ENCODE measurements at places on chromosomes 6 and 20.
A peak's percentile ranks its signal among the peaks of the same experiment; 100 is the strongest.

DNA sequence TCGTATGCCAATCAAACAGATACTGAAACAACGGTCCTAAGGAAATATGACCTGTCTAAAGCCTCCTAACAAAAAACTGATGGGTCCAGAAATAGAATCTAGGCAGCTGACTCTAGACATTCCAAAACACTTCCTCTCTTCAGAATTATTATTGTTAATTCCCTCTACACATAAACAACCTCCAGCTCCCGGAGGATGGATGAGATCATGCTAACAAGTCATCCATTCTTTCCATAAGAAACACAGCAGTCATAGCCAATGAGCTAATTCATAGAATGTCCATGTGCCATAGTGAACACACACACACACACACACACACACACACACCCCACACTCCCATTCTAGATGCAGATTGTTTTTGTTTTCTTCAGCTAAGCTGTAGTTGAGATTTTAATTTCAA, 44.3 kb downstream of the HDGFL1 start:
- DNase-seq, result peak; percentile 9

- no peak for DNase-seq
Observed at GRCh38 chr6:54086439-54086838, 24.8 kb upstream of the MLIP start.

DNA sequence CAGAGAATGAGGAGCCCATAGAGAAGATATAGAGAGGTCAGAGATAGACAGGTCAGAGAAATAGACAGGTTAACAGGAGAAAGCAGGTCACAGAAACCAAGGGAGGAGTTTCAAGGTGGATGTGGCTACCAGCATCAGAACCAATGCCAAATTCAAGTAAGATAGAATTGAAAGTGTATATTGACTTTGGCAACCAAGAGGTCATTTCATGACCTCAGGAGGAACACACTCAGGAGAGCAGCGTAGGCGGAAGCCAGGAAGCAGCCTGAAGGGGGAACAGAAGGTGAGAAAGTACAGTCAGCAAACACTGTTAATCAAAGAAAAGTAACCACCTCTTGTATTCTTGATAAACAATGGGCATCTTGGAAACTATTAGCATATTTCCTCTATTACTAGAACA, 33.9 kb upstream of the ALDH8A1 start:
- no peak for DNase-seq

GRCh38 chr20:8943631-8944030, 125.3 kb upstream of the PLCB4 start:
- no peak for DNase-seq

DNA sequence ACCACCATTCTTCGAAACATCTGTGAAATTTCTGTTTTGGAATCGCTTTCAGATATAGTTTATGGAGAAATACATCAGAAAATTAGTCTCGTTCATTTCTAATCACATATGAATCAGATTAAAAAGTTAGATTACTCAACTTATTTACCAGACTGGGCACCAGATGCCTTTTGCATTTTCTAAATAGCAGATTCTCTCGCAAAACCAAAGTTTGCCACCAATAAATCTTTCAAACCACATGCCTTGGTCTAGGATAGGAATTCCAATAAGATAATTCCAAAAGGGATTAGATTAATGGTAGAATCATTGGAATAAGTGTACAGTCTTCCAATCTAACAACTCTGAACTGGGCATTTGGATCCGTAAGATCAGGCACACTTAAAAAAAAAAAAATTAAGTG, 160.4 kb upstream of the TAB2 start:
- DNase-seq, result no peak

GRCh38 chr6:3266170-3266569, 7.4 kb downstream of the PSMG4 start:
- DNase-seq, result no peak

GRCh38 chr6:40579101-40579500, 8.1 kb downstream of the LRFN2 start:
- DNase-seq, result no peak

GRCh38 chr20:21339499-21339898, 36.4 kb downstream of the XRN2 start:
- no peak for DNase-seq

DNA sequence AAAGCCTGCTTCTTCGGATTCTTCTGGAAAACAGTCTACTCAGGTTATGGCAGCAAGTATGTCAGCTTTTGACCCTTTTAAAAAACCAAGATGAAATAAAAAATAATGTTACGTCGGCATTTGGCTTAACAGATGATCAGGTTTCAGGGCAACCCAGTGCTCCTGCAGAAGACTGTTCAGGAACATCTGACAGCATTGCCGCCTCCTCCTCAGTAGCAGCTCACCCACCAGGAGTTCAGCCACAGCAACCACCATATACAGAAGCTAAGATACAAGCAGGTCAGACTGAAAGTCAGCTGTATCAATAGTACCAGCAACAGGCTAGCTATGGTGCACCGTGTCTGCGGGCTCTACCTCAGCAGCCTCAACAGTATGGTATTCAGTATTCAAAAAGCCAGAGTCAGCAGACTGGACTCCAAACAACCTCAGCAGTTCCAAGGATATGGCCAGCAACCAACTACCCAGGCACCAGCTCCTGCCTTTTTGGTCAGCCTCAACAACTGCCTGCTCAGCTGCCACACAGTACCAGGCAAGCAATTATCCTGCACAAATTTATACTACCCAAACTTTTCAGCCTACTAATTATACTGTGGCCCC, 51.9 kb downstream of the BTBD9 start:
- DNase-seq, result no peak

DNA sequence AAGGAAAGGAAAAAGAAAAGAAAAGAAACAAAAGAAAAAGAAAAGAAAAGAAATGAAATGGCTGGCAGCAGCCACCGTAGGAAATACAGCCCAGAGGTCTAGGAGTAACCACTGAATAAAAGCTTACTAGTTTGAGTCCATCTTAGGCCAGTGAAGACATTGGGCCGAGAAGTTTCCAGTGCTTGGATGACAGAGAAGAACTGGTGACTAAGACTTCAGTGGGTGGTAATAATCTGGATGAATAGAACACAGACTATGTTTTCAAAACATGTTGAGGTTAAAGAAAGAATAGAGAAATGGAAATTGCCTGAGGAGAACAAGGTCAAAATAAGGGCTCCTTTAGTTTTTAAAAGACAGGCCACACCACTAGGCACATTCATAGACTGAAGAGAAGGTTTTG, 198.8 kb downstream of the ATXN1 start:
- no peak for DNase-seq

DNA sequence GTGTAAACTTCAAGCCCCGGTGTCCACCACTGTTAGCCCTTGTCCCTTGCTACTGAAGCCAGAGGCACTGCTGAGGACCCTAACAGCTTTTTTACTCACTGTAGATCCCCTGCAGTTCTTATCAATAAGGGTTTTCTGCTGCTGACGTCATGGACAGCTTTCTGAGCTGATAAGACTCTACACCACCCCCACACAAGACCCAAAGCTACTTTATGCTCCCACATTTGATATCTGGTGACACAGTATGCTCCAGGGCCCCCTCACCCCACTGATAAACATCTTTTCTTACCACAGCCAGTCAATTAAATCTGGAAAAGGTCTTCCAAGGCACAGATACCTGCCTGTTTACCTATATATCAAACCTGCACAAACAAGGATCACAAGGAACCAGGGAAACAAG, 65.3 kb downstream of the NUS1 start:
- DNase-seq, result no peak

DNA sequence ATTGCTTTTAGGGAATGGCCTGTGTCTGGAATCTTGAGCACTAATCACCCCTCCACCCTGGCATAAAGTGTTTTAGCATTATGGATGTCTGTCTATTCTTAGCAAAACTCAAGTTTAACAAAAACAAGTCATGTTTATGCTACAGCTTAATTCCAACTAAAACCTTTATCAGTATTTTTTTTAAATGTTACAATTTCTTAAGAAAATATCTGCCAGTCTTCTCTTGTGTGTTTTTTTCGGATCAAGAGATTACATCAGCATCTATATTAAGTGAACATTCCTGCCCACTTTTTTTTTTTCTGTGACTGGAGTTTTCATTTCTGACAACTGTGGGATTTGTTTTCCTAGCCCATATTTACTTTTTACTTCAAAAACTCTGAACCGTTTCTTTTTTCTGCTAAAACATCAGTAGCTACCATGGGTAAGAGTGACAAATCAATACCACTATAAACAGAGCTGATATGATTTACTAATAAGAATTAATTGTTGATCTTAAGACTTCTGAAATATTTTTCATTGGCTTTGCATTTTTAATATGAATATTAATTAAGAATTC, 94.3 kb downstream of the EDN1 start:
- DNase-seq, result no peak

GRCh38 chr6:75830959-75831885, 82.2 kb downstream of the MYO6 start:
- DNase-seq, result no peak

GRCh38 chr6:39865011-39865888, 69.0 kb downstream of the MOCS1 start:
- peak; percentile 84 for DNase-seq

GRCh38 chr20:63850689-63851547, 10.4 kb upstream of the ABHD16B start:
- DNase-seq, result no peak

- no peak for DNase-seq
Observed at GRCh38 chr6:146153040-146153758, 124.3 kb downstream of the GRM1 start.

DNA sequence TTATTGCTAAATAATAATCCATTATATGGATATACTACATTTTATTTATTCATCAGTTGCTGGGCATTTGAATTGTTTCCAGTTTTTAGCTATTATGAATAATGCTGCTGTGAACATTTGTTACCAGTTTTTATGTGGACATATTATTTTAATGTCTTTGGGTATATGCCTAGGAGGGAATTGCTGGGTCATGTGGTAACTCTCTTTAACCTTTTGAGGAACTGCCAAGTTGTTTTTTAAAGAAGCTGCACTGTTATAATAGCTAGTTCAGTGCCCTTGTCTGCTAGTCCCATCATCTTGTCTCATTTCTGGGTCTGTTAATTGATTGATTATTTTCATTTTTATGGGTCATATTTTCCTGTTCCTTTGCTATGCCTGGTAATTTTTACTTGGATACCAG, 56.3 kb downstream of the FOXO3 start:
- no peak for DNase-seq

GRCh38 chr20:44561876-44562275, 20.5 kb upstream of the PKIG start:
- no peak for DNase-seq

DNA sequence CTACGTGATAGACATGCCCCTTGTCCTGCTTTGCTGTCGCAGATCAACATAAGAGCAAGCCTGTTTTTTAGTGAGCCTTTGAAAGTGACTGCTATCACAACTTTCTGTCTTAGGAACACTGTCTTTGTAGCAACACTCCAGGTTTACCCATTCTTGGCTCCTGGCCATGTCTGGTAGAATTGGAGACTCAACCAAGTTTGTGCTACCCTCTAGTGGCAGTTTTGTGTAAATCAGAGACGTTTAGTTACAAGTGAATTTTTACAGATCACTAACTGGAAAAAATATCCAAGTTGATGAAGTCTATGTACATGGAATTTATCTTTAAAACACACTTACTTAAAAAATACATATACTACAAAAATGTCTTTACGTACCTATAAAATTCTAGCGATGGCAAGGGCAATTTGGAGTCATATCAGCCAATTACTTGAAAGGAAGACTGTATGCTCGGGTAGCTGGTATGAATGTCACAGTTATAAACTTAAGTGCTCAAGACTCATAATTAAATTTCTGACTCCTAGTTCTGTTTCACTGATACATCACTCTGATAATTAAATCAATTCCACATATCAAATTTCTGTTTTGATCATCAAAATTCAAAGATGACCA, 101.4 kb downstream of the ADGB start:
- peak; percentile 84 for DNase-seq

GRCh38 chr20:57882451-57883161, 172.8 kb upstream of the PMEPA1 start:
- no peak for DNase-seq

DNA sequence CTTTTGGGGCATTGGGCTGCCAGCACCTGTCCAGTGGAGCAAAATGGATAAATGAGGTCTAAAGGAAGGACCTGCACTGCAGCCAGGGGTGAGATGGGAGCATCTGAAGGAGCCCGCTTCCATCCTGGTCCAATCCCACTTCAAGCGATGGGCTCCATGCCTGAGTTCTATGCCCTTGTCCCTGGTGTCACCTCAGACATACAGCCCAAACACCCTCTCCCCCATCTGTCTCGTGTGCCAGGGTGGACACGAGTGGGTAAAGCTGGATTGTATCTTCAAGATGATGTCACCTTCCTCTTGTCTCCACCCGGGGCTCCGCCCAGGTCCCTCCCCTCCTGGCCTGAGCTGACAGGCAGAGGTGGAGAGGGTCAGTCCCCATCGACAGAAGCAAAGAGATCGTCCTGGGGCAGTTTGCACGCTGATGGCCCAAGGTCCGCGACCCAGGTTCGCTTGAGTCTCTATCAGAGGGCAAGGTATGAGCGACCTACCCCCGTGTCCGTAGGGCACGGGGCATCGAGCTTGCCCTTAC, 544 bp downstream of the SMIM29 start:
- peak; percentile 73 for DNase-seq

DNA sequence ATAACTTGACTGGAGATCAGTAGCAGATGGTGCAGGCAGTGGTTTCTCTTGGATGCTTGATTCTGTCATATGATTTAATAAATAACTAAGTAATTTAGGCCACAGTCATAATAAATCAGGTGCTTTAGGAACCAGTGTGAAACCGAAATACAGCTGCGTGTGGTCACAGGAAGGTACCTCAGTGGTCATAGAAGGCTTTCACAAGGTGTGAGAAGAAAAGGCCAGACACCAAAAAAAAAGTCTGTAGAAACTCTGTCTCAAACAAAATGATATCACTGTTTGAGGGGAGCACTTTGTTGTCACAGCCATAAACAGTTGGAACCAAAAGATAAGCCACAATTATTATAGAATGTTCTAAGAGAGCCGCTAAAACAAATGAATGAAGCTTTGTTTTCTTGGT, 56.5 kb downstream of the ARMC2 start:
- no peak for DNase-seq

DNA sequence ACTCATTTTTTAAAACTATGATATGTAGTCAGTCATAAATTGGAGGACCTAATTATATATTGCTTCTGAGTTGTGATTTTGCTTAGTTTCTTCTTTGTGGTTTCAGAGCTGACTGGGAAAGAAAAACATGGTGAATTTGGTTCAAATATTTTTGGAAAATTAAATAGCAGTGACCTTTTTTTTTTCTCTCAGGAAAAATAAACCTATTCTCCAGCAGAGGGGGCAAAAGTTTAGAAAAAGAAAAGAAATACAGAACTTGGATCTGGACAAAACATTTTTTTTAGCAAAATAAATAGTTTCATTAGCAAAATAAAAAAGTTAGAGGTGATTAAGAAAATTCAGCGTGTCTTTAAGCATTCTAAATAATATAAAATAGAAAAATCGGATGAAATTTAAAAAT, 10.2 kb downstream of the COL10A1 start:
- DNase-seq, result peak; percentile 8
